Mesothelial cell of epicardium (in vitro differentiated cells): ENCODE measurements at places on chromosomes 7 and 10.

DNA sequence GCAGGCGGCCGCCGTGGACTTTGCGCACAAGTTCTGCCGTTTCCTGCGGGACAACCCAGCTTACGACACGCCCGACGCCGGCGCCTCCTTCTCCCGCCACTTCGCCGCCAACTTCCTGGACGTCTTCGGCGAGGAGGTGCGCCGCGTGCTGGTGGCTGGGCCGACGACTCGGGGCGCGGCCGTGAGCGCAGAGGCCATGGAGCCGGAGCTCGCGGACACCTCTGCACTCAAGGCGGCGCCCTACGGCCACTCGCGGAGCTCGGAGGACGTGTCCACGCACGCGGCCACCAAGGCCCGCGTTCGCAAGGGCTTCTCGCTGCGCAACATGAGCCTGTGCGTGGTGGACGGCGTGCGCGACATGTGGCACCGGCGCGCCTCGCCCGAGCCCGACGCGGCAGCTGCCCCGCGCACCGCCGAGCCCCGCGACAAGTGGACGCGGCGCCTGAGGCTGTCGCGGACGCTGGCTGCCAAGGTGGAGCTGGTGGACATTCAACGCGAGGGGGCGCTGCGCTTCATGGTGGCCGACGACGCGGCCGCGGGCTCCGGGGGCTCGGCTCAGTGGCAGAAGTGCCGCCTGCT is 14.1 kb downstream of the SH2B2 start:
- no peak for DNase-seq

GRCh38 chr10:43226441-43226840 is 40.4 kb downstream of the RASGEF1A start:
- no peak for DNase-seq

DNA sequence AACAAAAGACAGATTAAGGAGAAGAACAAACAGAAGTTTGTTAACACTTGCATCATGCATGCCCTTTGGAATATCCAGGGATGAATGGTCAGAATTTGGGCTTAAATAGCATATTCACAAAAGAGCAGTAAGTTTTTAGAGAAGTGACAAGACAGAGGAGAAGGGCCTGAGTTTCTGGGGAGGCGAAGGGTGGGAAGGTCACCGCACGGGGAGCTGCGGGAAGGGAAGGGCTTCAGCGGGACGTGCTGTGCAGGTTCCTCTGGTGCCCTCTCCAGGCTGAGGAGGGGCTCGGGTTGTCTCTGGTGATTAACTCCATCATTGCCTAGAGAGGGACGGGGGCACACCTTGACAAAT is 10.4 kb upstream of the ZNF22 start:
- DNase-seq: peak; percentile 41

- DNase-seq: no peak
Measured at GRCh38 chr7:159031135-159031701, 113.4 kb downstream of the VIPR2 start.

DNA sequence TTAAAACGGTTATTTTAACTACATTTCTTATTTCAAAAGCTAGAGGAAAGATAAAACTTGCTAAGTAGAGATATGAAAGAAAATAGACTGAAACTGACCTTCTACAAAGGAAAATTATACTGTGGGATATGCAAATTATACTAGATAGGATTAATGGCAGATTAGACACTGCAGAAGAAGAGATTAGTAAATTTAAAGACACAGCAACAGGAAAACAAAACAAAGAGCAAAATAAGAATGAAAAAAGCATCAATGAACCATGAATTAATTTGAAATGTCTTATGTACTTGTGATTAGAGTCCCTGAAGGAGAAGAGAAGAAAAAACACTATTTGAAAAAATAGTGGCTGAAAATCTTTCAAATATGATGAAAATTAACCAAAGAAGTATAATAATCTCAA is 52.3 kb downstream of the RNF32 start:
- DNase-seq: no peak

DNA sequence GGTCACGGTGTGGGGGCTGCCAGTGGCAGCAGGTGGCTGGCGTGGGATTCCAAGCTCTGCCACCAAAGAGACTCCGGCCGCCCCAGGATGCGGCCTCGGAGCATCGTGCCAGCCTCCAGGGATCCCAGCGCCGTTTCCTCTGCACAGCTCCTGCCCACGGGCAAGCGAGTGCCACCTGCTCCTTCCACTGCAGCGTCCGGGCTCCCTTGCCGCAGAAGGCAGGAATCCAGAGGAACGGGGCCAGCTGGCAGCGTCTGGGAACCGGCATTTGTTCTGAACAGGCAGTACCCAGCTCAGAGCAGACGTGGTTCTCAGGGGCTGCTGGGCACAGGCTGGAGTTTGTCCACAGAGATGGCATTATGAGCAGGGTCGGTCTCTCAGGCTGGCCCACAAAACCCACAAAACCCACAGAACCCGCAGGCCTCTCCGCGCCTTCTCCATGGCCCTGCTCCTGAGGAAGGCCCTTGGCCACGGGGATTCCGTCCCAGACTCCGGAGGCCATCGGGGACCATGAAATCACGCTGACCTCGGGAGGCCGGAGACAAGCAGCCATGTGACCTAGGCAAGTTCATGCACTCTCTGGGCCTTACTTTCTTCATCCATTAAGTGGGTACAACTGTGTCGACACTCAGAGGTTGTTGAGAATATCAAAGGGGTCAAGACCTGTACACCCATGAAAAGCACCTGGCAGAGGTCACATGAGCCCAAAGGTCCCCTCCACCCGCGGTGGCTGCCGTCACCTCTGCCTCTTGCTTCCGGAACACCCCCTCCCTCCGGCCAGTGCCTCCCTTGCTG is 72.1 kb upstream of the TNRC18 start:
- DNase-seq: no peak

- DNase-seq: no peak
Measured at GRCh38 chr7:99709260-99709659, 25.7 kb downstream of the CYP3A7 start.

- DNase-seq: no peak
Measured at GRCh38 chr10:132448248-132448731, 51.3 kb downstream of the PWWP2B start.

- no peak for DNase-seq
Measured at GRCh38 chr10:13201132-13201531, 33.0 kb downstream of the UCMA start.

GRCh38 chr10:132229834-132230556 is 43.2 kb downstream of the DPYSL4 start:
- no peak for DNase-seq

GRCh38 chr10:84149854-84150253 is 10.5 kb downstream of the GHITM start:
- DNase-seq: no peak

DNA sequence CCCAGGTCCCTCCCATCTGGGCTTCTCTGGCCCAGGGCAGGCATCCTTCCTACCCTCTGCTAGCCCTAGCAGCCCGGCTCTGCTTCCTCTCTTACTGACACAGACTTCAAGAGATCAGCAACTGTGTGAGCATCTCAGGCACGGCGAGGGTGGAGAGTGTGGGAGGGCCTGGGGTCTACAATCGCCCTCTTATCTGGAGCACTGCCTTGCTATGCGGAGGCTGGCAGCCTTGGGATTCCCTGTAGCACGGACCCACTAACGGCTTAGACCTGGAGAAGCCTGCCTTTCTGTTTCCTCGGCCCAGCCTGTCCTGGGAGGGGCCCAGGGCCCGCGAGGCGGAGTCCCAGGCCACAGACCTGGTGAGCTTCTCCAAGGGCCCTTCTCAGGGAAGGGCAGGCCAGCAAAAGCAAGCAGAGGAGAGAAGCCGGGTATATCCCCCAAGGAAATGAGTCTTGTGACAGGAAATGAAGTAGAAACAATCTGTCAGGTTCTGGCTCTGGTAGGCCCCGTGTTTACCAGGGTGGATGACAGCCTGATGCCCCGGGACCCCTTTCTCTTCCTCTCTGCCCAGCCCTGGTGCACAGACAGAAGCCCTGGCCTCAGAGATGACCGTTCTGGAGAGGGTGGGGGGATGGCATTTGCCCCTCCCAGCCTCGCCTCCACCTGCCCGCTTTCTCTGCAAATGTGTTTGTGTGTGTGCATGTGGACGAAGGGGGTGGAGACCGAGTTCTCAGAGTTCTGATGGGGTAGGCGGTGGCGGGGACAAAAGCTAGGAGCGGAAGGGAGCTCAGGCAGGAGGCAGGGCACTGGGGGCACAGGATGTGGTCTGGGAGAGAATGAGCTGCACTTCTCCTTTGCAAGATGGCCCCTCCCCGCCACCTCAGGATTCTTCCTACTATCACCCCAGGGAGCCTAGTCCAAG is 2.5 kb downstream of the LRCH4 start:
- DNase-seq: no peak

GRCh38 chr10:52378124-52378523 is 64.0 kb downstream of the DKK1 start:
- no peak for DNase-seq

GRCh38 chr10:61464461-61465170 is 11.4 kb upstream of the TMEM26 start:
- no peak for DNase-seq

DNA sequence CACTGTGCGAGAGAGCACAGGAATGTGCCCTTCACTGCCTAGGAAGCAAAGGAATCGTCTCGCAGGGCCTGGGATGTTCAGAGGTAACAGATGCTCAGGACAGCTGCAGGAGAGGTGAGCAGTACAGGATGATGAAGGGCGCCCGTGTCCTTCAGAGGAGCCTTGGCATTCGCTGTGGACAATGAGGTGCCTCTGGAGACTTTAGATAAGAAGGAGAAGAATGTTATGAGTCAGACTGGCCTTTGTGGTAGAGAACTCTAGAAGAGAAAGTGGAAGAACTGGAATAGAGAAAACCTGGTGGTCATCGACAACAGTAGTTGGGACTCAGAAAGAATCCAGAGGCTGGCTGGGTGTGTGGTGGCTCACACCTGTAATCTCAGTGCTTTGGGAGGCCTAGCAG is 64.4 kb upstream of the LEP start:
- no peak for DNase-seq

GRCh38 chr10:97977673-97978072 is 52.7 kb downstream of the CRTAC1 start:
- DNase-seq: no peak

DNA sequence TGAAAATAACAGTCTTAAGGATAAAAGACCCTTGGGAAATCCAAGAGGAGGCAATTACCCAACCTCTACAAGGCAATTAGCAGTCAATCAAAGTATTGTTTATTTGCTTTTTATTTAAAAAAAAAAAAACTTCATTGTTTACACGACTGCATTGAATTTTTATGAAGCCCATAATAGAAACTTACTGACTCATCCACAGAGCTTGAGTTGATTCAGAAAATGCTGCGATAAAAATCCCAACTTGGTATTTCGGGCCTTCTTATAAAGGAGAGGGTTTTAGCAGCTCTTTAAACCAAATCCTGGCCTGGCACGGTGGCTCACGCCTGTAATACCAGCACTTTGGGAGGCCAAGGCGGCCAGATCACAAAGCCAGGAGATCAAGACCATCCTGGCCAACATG is 69.2 kb upstream of the PALS2 start:
- DNase-seq: no peak

DNA sequence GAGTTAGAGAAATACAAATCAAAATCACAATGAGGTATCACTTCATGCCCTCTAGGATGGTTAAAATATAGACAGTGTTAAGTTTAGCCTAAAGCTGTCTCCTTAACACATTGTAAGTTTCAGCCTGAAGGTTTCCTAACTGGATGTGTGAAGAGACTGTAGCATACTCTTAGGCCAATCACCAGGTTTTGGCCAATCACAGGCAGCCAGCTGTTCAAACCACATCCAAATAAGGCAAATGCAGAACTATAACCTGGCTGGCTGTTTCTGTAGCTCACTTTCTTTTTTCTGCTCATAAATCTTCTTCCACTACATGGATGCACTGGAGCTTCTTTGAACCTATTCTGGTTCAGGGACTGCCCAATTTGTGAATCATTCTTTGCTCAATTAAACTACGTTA is 19.7 kb downstream of the ESYT2 start:
- DNase-seq: no peak

- no peak for DNase-seq
Measured at GRCh38 chr10:48577158-48577557, 27.7 kb downstream of the ARHGAP22 start.

DNA sequence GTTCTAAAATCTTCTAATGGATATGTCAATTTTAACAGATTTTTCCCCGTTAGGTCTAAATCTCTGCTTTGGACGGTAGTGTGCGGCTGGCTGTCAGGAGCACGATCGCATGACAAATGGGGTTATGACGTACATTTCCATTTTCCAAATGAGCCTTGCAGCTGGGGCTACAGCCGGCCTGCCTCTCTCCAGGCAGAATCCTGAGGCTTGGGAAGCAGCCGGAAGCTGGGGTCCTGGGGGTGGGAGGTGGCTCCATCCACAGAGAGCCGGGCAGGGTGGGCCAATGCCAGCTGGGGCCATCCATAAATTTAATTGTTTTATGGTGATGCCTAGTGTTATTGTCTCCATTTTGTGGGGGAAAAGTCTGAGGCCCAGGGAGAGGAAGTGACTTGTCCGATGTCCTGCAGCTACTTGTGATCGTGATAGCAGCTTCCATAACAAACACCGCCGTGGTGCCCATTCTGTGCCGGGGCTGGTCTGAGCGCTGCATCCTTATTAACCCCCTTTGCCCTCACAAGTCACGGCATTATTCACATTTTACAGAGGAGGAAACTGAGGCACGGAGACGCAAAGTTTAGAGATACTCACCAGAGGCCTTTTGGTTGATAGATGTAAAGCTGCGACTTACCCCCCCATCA is 53.0 kb upstream of the EBF3 start:
- DNase-seq: no peak

DNA sequence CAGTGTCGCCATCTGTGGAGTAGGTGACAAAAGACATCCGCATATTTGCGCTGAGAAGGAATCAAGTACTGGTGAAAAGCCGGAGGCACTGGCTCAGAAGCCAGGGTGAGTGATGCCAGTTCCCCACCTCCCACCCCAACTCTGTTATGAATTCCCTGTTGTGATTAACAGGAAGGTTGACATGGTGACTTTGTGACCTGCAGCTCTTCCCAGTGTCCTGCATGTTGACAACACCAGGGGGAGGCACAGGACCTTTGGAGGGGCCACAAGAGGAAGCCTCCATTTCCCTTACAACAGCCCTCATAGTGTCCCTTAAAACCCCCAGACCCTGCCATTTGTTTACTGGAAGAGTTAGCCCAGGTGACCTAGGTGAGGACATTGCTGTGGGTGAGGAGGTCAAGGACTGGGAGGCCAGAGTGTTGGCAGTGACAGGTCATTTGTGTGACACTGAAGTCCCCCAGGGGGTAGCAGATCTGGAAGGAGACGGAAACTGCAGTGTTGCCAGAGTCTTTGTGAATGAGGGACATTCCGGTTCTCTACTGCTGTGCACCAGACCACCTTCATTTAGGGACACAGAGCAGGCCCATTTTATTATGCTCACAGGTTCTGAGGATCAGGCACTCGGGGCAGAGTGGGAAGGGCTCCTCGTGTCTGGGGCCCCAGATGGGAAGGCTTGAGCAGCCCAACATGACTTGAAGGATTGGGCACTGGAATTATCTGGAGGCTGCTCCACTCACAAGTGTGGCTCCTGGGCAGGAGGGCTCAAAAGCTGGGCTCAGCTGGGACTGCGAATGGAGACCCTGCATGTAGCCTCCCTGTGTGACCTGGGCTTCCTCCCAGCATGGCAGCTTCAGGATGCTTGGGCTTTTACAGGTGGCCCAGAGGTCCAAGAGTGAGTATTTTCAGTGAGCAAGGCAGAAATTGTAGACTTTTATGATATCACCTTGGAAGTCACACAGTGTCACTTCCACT is 13.0 kb upstream of the ANTXRL start:
- DNase-seq: no peak
